Activated CD8-positive, alpha-beta memory T cell treated with anti-CD3 and anti-CD28 coated beads for 1 hour (primary cell): ENCODE measurements at places on chromosomes 3 and 15.
A peak's percentile ranks its signal among the peaks of the same experiment; 100 is the strongest.

DNA sequence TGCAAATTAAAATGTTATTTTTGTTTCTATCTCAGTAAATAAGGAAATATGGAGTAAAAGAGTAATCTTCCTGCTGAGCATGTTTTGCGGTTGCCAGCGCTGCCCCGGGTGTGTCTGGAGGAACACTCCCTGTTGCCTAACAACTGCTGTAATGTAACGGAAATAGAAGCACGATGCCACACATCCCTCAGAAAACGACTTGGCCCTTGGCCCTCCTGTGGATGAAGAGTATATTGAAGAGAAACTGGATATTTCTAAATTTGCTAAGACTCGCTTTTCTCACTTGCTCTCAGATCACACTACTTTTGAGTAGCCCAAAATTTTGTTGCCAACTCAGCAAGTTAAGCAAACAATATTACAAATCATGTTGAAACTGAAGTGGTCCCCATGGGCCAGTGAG lies 18.9 kb downstream of the CX3CR1 start:
- DNase-seq = peak; percentile 15

DNA sequence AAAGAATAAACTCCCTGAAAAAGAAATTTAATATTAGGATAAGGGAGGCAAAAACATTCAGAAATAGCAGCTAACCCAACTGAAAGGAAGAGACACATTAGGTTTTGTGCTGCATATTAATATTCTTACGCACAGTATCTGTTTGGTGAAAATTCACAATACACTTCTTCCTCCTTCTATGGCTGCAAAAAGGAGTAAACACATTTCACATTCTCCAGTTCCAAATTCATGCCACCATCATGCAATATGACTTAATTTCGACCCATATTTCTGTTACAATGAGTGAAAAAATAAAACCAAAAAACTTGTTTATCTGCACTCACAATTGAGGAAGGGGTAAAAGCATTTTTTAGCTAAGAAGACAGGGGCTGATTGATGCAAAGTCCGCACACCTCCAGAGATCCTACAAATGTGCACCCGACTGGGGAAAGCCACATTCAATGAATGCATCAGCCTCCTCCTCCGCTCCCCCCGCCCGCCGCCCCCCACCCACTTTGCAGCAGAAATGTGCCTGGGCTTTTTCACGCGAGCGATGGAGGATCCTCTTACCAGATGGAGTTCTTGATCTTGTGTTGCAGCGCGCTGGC lies 1.0 kb downstream of the RFX7 start:
- no peak for DNase-seq

DNA sequence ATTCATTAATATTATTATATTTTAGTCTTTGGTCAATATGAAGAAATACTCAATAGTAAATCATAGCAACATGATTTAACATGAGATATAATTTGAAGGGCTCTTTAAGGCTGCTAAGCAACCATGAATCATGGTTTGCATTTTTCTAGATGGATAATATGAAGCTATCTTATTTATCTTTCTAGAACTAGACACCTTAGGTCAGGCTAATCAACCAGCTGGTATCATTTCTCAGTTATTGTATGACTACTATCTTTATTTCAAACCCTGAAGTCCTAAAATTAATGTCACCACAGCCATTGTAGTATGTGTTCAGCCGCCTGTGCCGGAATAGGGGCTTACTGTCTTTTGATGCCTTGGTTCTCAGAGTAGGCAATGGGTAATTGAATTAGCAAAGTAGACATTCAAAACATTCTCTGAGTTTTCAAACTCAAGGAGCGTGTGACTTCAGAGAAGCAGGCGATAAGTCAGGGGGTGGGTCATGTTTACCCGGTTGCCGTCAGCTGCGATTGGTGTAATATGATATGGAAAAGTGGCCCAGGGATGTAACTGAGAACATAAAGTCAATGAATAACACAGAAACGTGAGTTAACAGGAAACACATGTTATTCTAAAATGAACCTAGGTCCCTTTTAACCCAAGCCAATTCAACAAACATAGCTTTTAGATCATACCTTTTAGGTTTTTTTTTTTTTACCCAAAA lies 93.4 kb upstream of the CTDSPL start:
- no peak for DNase-seq

DNA sequence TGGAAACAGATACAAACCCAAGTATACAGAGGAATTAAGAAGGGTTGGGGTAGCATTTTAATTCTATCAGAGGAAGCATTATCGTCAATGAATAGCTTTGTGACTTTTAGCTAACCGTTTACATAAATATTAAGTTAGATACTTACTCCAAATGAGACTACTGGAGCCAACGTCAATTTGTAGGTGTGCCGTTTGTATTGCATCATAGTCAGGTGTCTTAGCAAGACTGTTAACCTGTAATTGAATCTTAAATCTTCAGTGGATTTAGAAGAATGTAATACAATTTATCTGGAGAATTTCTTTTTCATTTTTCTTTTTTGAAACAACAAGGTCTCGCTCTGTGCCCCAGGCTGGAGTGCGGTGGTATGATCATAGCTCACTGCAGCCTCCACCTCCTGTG lies 55.1 kb downstream of the CRTC3 start:
- no peak for DNase-seq

DNA sequence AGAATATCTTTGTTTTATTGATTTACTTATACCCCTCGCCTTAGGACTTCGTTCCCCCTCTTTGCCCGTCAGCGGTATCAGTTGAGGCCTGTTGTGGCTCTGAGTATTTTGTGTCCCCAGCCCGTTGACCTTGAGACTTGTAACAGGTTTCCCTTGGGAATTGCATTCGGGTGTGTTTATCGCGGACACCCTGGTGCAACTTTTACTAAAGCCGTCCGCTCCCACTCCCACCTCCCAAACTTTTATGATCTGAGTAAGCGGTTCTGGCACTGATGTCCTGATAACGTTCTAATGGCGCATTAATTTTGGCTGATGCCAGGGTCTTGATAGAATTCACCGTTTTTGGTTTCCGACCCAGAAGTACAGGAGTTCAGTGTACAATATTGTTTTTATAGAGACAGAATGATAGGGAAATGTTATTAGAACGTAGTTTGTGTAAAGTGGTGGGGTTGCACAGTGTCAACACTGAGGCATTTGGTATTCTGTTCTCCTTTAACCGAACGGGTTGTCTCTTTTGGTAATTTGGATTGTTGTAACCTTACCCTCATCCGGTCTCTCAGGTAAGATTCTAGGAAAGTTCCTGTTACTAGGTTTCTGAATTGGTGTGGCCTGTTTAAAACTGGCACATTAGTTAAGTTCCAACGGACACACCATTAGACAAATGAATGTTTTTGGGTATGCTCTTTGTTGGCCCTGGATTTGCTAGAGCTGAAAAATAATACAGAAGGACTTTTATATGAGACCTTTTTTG lies 47.8 kb downstream of the OIP5 start:
- DNase-seq = peak; percentile 1

DNA sequence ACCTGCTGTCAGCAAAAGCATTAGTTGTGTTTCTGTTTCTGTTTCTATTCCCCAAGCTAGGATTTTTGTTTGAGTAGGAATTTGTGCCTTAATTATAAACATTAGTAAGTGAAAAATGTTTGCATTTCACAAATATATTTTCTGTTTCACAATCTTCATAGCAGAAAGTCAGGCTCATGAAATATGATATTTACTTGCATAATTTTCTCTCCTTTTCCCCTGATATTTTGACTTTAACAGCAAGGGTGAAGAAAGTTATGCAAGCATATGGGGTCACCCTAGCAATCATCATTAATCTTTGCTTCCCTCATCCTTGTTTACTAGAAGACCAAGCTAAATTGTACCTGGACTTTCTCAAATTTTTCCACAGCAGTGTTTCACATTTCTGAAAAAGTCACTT lies 140.3 kb upstream of the SEMA6D start:
- DNase-seq = no peak
